ENCODE measurements at places on chromosomes 11 and 22. TPM values are rescaled to one million over a fixed set of nuclear protein-coding genes. Genes with fewer than 3 reads are reported as not detected.

Gene TMPRSS13
- 1.4 TPM for polyA plus RNA-seq

Gene IL17REL
- polyA plus RNA-seq = not detected

Gene OR10D3
- polyA plus RNA-seq = not detected

Gene ADAMTS8
- polyA plus RNA-seq = 3.3 TPM

Gene OR4D10
- polyA plus RNA-seq = not detected

Gene B4GAT1
- 4.2 TPM for polyA plus RNA-seq

Gene NLRP14
- not detected for polyA plus RNA-seq

Gene RIN1
- polyA plus RNA-seq = 2.4 TPM

Gene RAG2
- polyA plus RNA-seq = not detected

Gene FAM180B
- not detected for polyA plus RNA-seq

Gene RELA
- 37.5 TPM for polyA plus RNA-seq

Gene TRPC6
- polyA plus RNA-seq = 0.23 TPM

Gene PRODH
- not detected for polyA plus RNA-seq

Gene OR51B5
- not detected for polyA plus RNA-seq

Gene PGR
- polyA plus RNA-seq = under 0.01 TPM

Gene MMP20
- polyA plus RNA-seq = not detected

Gene SMC1B
- not detected for polyA plus RNA-seq

Gene GSTT2B
- 6.7 TPM for polyA plus RNA-seq

Gene ACTN3
- not detected for polyA plus RNA-seq

Gene PGA5
- polyA plus RNA-seq = 1.8 TPM

Gene LRRC55
- not detected for polyA plus RNA-seq

Gene FUT4
- 9.1 TPM for polyA plus RNA-seq

Gene FAM83F
- 10.2 TPM for polyA plus RNA-seq
